ENCODE measurements at places on chromosomes 4 and X.

DNA sequence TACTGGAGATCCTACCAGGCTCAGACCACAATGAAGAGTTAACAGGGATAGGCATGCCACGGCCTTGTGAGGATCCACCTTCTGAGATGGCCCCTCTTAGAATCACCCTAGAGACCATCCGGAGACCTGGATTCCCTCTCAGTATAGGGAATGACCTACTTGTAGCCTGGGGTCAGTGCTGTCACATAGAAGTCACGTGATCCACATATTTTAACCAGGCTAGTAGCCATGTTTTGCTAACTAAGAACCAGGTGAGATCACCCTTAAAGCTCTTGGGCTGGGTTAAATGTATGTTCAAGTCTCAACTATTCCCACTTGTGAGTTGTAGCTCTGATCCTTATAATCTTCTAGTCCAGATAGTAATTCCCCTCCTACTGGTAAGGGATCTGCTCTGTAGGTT is 215.4 kb downstream of the CCNG2 start:
- no peak for DNase-seq

GRCh38 chr4:118918388-118918787 is 29.7 kb downstream of the SYNPO2 start:
- no peak for DNase-seq

- DNase-seq: peak; percentile 22
These were observed 765 bp downstream of the ENOPH1 start for GRCh38 chr4:82430964-82431745.

GRCh38 chr4:9898596-9899305 is 117.3 kb downstream of the DRD5 start:
- no peak for DNase-seq

DNA sequence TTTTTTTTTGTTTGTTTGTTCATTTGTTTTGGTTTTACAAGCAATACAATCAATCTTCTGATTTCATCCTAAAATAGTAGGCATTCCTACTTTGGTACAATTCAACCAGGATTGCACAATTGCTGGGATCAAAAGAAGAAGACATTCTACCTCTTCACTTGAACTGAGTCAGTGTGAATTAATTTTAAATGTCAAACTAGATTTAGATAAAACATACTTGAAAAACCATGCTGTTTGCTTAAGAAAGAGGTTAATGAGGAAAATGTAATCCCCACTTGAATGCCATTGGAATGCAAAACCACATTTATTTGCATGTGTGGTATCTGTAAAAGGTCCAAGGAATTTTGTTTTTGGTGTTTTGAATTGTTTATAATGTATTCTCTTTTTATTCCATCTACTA is 40.5 kb downstream of the HAND2 start:
- no peak for DNase-seq

DNA sequence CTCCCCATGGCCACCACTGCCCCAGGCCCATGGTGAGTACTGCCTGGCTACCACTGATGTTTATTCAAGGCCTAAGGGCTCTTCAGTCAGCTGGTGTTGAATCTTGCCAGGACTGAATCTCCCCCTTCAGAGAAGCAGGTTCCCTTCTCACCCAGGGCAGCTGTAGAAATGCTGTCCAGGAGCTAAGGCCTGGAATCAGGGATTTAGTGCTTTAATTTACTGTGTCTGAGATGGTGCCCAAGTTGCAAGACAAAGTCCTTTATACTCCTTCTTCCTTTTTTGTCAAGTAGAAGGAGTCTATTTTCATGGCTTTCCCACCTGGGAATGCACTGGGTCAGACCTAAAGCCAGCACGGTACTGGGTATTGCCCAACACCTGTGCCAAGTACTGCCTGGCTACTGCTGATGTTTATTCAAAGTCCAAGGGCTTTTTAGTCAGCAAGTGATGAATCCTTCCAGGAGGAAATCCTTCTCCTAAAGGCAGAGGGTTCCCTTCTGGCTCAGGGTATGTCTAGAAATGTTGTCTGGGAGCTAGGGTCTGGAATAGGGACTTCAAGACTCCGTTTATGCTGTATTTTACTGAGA is 117.6 kb upstream of the ATOH1 start:
- no peak for DNase-seq

DNA sequence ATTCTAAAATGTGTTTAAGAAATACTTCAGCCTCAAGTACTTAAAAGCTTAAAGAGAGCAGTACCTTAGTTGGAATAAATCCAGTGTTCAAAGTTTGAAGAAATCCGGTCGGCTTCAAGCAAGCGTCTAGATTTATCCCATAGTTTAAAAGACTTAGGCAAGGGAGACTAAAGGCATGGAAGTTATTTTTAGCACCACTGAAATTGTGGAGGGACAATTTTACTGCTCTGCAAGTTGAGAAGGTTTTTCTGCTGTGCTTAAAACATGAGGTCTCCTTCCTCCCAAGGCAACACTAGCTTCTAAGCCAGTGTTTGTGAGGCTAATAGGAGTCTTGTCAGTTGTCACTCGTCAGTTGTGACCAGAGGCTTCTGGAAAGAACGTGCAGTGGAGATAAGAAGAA is 183.5 kb downstream of the MSL3 start:
- DNase-seq: no peak

DNA sequence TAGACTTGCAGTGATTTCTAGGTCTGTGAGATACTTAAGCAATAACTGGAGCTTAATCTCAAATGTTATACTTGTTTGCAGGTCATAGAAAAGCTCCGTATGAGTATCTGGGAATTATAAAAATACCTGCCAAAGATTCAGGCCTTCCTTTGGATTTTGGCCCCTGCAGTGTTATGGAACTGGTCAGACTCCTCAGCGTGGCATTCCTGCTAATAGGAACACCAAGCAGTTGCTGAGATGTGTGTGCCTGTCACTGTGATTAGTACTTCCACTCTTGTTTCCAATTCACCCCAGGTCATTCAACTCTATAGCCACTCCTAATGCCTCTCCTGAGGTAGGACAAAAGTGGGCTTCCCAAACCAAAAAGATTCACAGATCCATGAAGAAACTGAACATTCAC is 7.8 kb upstream of the UGT2B7 start:
- DNase-seq: no peak

DNA sequence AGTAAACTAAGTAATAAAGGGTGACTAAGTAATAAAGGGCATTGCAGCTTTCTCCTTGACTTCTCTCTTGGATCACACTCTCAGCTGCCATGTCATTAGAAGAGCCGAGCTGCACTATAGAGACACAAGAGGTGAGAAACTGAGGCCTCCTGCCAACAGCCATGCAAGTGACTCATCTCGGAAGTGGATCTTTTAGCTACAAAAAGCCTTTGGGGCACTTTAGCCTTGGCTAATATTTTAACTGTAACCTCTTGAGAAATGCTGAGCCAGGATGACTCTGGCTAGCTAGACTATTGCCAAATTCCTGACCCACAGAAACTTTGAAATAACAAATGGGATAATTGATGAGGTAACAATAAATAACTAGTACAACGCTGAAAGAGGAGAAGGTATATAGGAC is 1.5 kb upstream of the NEIL3 start:
- no peak for DNase-seq

DNA sequence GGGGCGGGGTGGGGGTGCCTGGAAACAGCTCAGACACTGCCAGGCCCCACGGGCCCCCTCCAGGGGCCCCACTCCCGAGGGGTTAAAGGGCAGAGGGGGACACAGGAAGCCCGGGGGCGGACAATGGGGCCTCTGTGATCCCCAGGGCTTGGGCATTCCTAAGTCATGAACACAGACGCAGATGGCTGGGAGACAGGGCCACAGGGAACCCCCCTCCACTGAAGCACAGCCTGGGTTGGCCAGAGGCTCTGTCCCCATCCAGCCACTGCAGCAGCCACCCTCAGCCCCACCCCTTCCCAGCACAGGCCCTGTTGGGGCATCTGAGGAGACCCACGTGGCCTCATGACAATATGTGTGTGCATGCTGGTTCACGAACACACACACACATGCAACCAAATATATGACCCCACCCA is 3.9 kb downstream of the L1CAM start:
- no peak for DNase-seq

- DNase-seq: no peak
These were observed 23.3 kb downstream of the TRIM2 start for GRCh38 chr4:153227469-153228075.

GRCh38 chrX:17266136-17266535 is 108.9 kb upstream of the NHS start:
- no peak for DNase-seq

GRCh38 chrX:109475174-109475891 is 6.6 kb downstream of the GUCY2F start:
- DNase-seq: peak; percentile 0

DNA sequence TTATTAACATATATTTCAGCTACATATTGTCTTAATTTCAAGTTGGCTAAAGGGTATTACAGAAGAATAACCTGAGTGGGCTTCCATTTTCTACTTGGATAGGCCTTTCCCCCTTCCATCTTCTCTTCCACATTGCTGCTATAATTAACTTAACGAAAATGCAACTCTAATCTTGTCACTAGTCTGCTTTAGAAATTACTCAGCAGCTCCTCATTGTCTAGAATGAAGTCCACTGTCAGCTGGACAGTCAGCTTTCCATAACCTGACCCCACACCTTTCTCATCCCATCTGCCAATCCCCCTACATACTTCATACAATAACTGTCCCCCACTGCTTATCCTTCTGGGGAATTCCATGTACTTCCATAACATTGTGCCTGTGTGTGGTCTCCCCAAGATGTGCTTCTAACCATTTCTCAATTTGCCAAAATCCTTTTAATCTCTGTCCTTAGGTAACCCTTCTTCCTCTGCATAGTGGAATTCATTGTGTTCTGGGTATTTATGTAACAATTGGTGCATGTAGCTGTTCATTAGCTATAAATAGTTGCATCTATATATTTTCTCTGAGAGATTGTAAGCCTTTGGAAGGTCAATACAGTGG is 4.8 kb downstream of the MND1 start:
- no peak for DNase-seq
